Uterine smooth muscle cell (primary cell): ENCODE measurements at places on chromosomes 4 and X. TPM values are rescaled to one million over a fixed set of nuclear protein-coding genes. Genes with fewer than 3 reads are reported as not detected.

TMEM192 gene
- total RNA-seq: 6.5 and 7.9 TPM in 2 replicates

BST1 gene
- total RNA-seq: 2.7 and 3.1 TPM in 2 replicates

AMTN gene
- not detected in 2 replicates for total RNA-seq

PFKFB1 gene
- total RNA-seq: 0.11 TPM in 1 of 2 replicates, not detected in the other

SSX4 gene
- not detected in 2 replicates for total RNA-seq

GASK1B gene
- total RNA-seq: 13.9 and 30.6 TPM in 2 replicates

CSAG3 gene
- not detected in 2 replicates for total RNA-seq

TSPAN7 gene
- total RNA-seq: 0.11 TPM in 1 of 2 replicates, not detected in the other

BEX5 gene
- 0.33 and 0.37 TPM in 2 replicates for total RNA-seq

CCDC149 gene
- total RNA-seq: 8.2 and 13.5 TPM in 2 replicates

ABHD18 gene
- total RNA-seq: 6.2 and 6.4 TPM in 2 replicates

FRG1 gene
- 29.5 and 56.4 TPM in 2 replicates for total RNA-seq

TBC1D1 gene
- 149 and 223 TPM in 2 replicates for total RNA-seq

ZNF732 gene
- total RNA-seq: 0.12 and 0.66 TPM in 2 replicates

TMPRSS11A gene
- not detected in 2 replicates for total RNA-seq

TMEM31 gene
- not detected in 2 replicates for total RNA-seq

F11 gene
- not detected in 2 replicates for total RNA-seq

CCKAR gene
- total RNA-seq: 0.25 TPM in 1 of 2 replicates, not detected in the other

SPANXC gene
- total RNA-seq: not detected in 2 replicates

PPARGC1A gene
- 0.11 and 0.37 TPM in 2 replicates for total RNA-seq

HPGDS gene
- total RNA-seq: not detected in 2 replicates

TLR10 gene
- not detected in 2 replicates for total RNA-seq

SGMS2 gene
- 96.4 and 118 TPM in 2 replicates for total RNA-seq

ARMCX4 gene
- total RNA-seq: 8.2 and 9.5 TPM in 2 replicates

MGAT4D gene
- total RNA-seq: not detected in 2 replicates

UGT2B17 gene
- total RNA-seq: not detected in 2 replicates

ERAS gene
- total RNA-seq: not detected in 2 replicates

PABPC1L2B gene
- total RNA-seq: not detected in 2 replicates

TMEM271 gene
- not detected in 2 replicates for total RNA-seq

TMPRSS11B gene
- total RNA-seq: not detected in 2 replicates

GIMD1 gene
- total RNA-seq: not detected in 2 replicates

HTN1 gene
- not detected in 2 replicates for total RNA-seq

INTU gene
- total RNA-seq: 5.5 and 8.1 TPM in 2 replicates

CXorf65 gene
- not detected in 2 replicates for total RNA-seq

TRIML2 gene
- total RNA-seq: not detected in 2 replicates

GABRA4 gene
- not detected in 2 replicates for total RNA-seq

MBNL3 gene
- total RNA-seq: 1.5 and 3.5 TPM in 2 replicates

DCAF8L2 gene
- not detected in 2 replicates for total RNA-seq

RRH gene
- total RNA-seq: 0.22 TPM in 1 of 2 replicates, not detected in the other

BEX1 gene
- 3.1 and 4.4 TPM in 2 replicates for total RNA-seq

CCSER1 gene
- total RNA-seq: 0.33 and 2.9 TPM in 2 replicates

DSPP gene
- total RNA-seq: not detected in 2 replicates

SMAD1 gene
- 9.2 and 16.4 TPM in 2 replicates for total RNA-seq

H2BW2 gene
- total RNA-seq: not detected in 2 replicates

VEGFC gene
- total RNA-seq: 45.3 and 48.4 TPM in 2 replicates

CD38 gene
- total RNA-seq: not detected in 2 replicates

EGFL6 gene
- not detected in 2 replicates for total RNA-seq

TMPRSS11E gene
- total RNA-seq: 0.12 TPM in 1 of 2 replicates, not detected in the other

C4orf36 gene
- 0.77 and 2.1 TPM in 2 replicates for total RNA-seq

MUC7 gene
- not detected in 2 replicates for total RNA-seq

EGF gene
- total RNA-seq: 1.3 and 1.9 TPM in 2 replicates

AGTR2 gene
- total RNA-seq: not detected in 2 replicates

STAP1 gene
- not detected in 2 replicates for total RNA-seq

MSANTD1 gene
- 0.33 and 0.37 TPM in 2 replicates for total RNA-seq

PHOX2B gene
- total RNA-seq: not detected in 2 replicates

TCEAL3 gene
- 12.4 and 23.6 TPM in 2 replicates for total RNA-seq
